ENCODE measurements at places on chromosomes 4 and X. TPM values are rescaled to one million over a fixed set of nuclear protein-coding genes. Genes with fewer than 3 reads are reported as not detected.

- H3K4me1 ChIP-seq, result peaks cover 5% of the 10 kb centered on the region
- H3K4me3 ChIP-seq, result peak overlapping the region; percentile 24
- no peaks in the 10 kb centered on the region for H3K27me3 ChIP-seq
- no peak overlapping the region for H3K27ac ChIP-seq
- no peaks in the 10 kb centered on the region for H3K36me3 ChIP-seq
Observed at GRCh38 chr4:147057611-147058190, 112.0 kb upstream of the TTC29 start.

- DNase-seq, result no peak
- no peak overlapping the region for H3K4me3 ChIP-seq
- no peak overlapping the region for H3K27ac ChIP-seq
- no peaks in the 10 kb centered on the region for H3K36me3 ChIP-seq
- no peaks in the 10 kb centered on the region for H3K4me1 ChIP-seq
Observed at GRCh38 chrX:71991164-71991563, 80.5 kb downstream of the NHSL2 start.

GRCh38 chr4:6225469-6225868, 25.1 kb upstream of the JAKMIP1 start:
- no peaks in the 10 kb centered on the region for H3K4me1 ChIP-seq
- H3K4me3 ChIP-seq, result no peak overlapping the region
- H3K27me3 ChIP-seq, result peaks cover 5% of the 10 kb centered on the region

DNA sequence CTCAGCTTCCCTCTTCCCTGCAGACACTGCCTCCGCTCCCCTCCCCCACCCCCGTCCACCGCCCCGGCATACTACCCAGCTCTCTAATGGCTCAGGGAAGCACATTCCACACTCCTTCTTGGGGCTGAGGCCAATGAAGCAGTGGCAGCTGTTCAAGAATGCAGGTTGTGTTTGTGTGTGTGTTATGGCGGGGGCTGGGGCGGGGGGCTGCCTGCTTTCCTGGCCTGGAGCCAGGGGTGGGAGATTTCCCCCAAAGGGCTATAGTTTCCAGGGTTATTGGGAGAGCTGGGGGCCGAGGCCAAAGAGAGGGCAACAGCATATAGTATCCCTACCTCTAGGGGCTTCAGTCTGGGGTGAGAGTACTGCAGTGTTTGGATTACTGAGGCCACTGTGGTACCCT, 149.4 kb downstream of the EFNB1 start:
- no peak overlapping the region for H3K4me3 ChIP-seq
- H3K4me1 ChIP-seq, result peaks cover 4% of the 10 kb centered on the region
- H3K27ac ChIP-seq, result no peak overlapping the region
- no peaks in the 10 kb centered on the region for H3K27me3 ChIP-seq

DNA sequence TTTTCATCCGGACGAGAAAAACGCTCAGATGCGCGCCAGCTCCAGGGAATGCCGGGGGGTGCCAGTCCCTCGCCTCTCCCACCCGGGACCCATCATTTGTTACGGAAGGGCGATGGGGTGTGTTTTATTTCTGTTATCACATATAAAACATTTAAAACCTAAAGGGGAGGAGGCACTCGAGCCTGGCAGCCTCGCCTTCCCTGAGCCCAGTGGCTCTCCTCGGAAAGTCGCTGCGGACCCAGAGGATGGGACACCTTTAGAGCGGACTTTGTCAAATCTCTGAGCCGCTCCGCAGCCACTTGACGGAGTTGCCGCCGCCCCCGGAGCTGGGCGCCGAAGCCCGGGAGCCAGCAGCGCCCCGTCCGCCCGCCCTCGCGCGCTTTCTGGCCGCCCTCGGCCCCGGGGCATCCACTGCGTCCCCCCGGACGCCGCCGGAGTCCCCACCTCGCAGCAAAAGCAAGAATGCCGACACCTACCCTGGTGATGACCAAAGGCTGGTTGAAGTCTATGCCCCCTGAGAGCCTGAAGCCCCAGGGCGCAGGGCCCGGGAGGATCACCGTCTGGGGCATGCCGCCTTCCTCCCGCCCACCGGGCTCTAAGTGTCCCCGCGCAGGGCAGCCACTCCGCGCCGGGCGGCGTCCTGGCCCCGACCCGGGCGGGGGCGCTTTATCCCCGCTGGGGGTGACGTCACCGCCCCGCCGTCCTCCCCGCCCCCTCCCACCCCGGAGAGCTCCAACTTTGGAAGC, at the start of gene PDLIM3:
TSS of gene PDLIM3 (minus strand) at position 642 of the 746 bp plus-strand sequence. CDS start at position 569, 73 bp downstream.
- peaks cover 21% of the 10 kb centered on the region for H3K27me3 ChIP-seq
- H3K27ac ChIP-seq, result peak within 1 kb of the TSS; percentile 89
- peak within 1 kb of the TSS; percentile 58 for H3K4me3 ChIP-seq
- DNase-seq, result peak; percentile 55
- no peaks in the 10 kb centered on the region for H3K36me3 ChIP-seq

DNA sequence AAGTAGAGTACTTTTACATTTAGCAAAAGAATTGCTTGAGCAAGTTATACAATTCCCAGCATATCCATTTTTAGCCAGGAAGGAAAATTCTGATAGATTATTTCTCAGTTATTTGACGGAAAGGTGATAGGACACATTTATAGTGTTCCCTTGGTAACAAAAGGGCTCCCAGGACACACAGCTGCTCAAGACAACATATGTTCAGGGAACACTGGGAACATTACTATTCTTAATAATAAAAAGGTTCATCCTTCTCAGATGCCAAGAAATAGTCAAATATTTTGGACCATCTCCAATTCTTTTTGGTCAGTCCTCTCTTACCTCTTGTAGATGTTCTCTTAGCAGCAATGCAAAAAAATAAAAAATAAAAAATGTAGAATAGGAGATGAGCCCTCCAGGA, 66.8 kb upstream of the SMAD1 start:
- no peaks in the 10 kb centered on the region for H3K27me3 ChIP-seq
- no peak for DNase-seq
- no peaks in the 10 kb centered on the region for H3K36me3 ChIP-seq
- no peak overlapping the region for H3K27ac ChIP-seq
- H3K4me3 ChIP-seq, result no peak overlapping the region
- H3K4me1 ChIP-seq, result no peaks in the 10 kb centered on the region

DNA sequence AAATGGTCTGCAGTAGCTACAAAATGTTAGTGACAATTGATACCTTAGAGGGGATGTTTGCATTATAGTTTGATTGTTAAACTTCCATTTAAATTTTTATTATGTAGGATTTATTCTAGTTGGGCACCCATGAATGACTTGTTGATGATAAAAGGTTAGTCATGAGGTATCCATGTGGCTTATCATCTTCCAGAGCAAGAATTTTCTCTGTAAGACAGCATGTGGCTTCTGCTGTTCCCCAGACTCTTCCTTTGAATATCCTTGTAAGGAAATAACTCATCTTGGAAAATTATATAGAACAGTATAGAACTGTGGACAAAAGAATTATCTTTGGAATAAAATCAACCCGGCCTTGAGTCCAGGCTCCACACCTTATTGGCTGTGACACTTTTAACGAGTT, 40.1 kb upstream of the KLHL8 start:
- H3K27me3 ChIP-seq, result no peaks in the 10 kb centered on the region
- no peak overlapping the region for H3K4me3 ChIP-seq
- DNase-seq, result no peak
- H3K36me3 ChIP-seq, result no peaks in the 10 kb centered on the region

DNA sequence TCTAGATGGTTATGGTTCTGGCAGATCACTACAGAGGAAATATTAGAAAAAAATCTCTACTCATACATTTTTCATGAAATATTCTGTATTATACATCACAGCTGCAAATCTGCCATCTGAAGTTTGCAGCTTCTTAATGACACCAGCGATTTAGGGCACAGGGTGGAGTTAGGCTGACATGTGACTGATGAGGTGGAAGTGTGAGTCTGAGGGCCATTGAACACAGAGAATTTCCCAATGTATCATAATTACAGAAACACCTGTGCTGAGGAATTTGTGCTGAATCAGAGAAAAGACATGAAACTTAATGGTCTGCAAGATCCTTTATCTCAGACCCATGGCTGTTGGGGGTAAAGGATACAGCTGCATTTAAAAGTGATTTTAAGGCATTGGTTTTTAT, 2025.6 kb upstream of the AGA start:
- no peaks in the 10 kb centered on the region for H3K36me3 ChIP-seq
- H3K27me3 ChIP-seq, result no peaks in the 10 kb centered on the region

DNA sequence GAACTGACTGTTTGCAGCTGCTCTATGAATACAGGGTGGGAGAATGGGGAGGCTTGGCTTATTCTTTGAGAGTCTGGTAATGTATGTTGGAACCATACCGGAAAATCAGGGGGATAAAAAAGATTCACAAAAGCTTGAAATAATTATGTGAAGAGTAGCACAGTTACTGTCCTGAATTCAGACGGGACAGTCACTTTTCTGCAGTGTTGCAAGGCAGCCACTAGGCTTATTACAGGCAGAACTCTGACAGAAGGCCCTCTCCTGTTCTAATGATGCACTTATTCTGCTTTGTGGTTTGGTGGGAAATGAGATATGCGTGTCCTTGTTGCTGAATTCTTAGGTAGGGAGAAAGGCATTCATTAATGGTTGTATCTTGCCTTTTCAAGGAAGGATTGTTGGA, 37.2 kb downstream of the GUCY1B1 start:
- H3K36me3 ChIP-seq, result no peaks in the 10 kb centered on the region
- H3K27me3 ChIP-seq, result no peaks in the 10 kb centered on the region
- no peak overlapping the region for H3K27ac ChIP-seq
- no peak for DNase-seq

- H3K4me3 ChIP-seq, result no peak overlapping the region
- no peak for DNase-seq
- no peaks in the 10 kb centered on the region for H3K36me3 ChIP-seq
- H3K4me1 ChIP-seq, result no peaks in the 10 kb centered on the region
Observed at GRCh38 chrX:133444196-133444595, 28.9 kb upstream of the GPC4 start.

- H3K27me3 ChIP-seq, result peaks cover 5% of the 10 kb centered on the region
- H3K36me3 ChIP-seq, result no peaks in the 10 kb centered on the region
- DNase-seq, result no peak
- H3K4me1 ChIP-seq, result no peaks in the 10 kb centered on the region
- no peak overlapping the region for H3K4me3 ChIP-seq
Observed at GRCh38 chrX:17768997-17769396, 31.7 kb downstream of the SCML1 start.

DNA sequence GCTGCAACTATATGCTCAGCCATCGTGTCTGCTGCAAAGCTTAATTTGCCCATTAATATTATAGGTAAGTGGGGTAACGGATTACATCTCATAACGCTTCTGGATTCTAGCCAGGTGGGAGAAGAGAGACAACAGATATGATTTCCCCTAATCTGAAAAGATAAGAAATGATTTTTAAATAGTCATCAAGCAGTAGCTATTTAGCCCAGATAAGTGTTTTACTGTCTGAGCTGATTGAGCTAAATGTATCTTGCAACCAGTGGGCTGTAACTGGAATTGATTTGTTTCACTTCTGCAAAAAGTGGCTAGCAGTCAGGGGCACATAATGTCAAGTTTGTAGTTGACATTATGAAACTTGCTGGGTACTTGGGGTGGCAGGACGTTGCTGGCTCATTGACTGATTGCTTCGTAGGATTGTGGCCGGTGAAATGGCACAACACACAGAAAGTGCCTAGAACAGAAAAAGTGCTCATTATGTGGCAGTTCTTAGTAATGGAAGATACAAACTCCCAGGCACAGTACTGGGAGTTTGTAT, 18.5 kb downstream of the LAP3 start:
- no peaks in the 10 kb centered on the region for H3K27me3 ChIP-seq
- H3K27ac ChIP-seq, result no peak overlapping the region
- DNase-seq, result peak; percentile 24
- no peak overlapping the region for H3K4me3 ChIP-seq
- peaks cover 68% of the 10 kb centered on the region for H3K36me3 ChIP-seq

DNA sequence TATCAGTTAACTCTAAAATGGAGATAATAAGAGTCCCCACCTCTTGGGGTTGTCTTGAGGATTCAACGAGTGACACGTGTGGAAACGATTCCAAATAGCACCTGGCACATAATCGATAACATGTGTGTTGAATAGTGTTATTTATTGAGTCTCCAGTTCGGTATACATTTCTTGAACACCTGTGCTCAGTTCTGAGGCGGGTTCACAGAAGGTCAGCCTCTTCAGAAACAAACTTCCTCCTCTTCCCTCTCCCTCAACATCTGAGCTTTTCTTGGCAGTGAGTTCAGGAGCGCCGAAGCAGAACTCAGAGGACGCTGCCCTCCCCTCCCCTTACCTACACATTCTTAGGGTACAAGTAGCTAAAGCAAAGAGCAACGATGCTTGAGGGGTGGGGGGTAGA, 934 bp downstream of the PDHA1 start:
- no peaks in the 10 kb centered on the region for H3K4me1 ChIP-seq
- no peaks in the 10 kb centered on the region for H3K27me3 ChIP-seq
- peak overlapping the region; percentile 93 for H3K27ac ChIP-seq
- H3K36me3 ChIP-seq, result no peaks in the 10 kb centered on the region
- DNase-seq, result no peak

GRCh38 chrX:67673741-67674274, 130.0 kb downstream of the AR start:
- no peaks in the 10 kb centered on the region for H3K36me3 ChIP-seq
- H3K4me3 ChIP-seq, result no peak overlapping the region
- H3K27ac ChIP-seq, result no peak overlapping the region
- no peak for DNase-seq

DNA sequence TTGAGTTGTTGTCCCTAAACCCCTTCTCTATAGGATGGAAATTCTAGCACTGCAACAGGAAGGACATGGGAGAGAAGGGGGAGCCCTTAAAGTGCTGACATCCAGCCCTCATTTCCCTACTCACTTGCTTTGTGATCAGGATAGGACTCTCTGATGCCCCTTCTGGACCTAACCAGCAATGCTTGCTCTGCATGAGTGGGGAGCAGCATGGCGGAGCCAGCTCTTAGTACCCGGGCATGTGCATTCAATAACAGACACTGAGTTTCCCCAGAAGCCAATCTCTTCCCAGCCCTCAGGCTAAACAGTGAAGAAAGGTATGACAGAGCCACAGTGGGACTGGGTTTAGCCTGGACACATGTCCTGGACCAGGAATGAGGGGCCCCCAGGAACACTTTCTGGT, 14.0 kb downstream of the SOD3 start:
- no peak overlapping the region for H3K4me3 ChIP-seq
- peaks cover 16% of the 10 kb centered on the region for H3K4me1 ChIP-seq
- peaks cover 24% of the 10 kb centered on the region for H3K36me3 ChIP-seq
- no peak for DNase-seq
- no peaks in the 10 kb centered on the region for H3K27me3 ChIP-seq

- no peaks in the 10 kb centered on the region for H3K27me3 ChIP-seq
- peak; percentile 28 for DNase-seq
- H3K27ac ChIP-seq, result no peak overlapping the region
- no peak overlapping the region for H3K4me3 ChIP-seq
- H3K4me1 ChIP-seq, result no peaks in the 10 kb centered on the region
Observed at GRCh38 chr4:55169352-55169961, 44.1 kb upstream of the KDR start.

DNA sequence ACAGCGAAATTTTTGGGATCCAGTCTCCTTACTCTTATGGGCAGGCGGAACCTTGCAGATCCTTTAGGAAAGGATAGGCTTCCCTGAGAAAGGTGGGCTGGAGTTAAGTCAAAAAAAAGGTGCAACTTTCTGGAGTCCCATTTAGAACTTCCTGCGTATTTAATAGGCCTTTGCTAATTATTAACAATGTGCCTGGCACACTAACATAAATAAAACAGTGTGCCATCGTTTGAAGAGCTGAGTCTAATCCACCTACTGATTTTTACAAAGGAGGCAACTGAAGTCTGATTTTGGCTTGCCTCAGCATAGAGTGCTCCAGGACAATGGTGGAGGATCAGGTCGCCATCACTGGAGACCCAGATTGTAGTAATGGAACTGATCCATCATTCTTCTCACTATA, 15.7 kb downstream of the PLS3 start:
- no peak overlapping the region for H3K4me3 ChIP-seq
- no peaks in the 10 kb centered on the region for H3K27me3 ChIP-seq
- H3K27ac ChIP-seq, result no peak overlapping the region
- no peaks in the 10 kb centered on the region for H3K36me3 ChIP-seq
- no peaks in the 10 kb centered on the region for H3K4me1 ChIP-seq

Gene SORCS2
- total RNA-seq, result not detected

Gene ADAM29
- total RNA-seq, result not detected

Gene TAF7L
- not detected for total RNA-seq
